ENCODE measurements at places on chromosomes 1 and 21.

DNA sequence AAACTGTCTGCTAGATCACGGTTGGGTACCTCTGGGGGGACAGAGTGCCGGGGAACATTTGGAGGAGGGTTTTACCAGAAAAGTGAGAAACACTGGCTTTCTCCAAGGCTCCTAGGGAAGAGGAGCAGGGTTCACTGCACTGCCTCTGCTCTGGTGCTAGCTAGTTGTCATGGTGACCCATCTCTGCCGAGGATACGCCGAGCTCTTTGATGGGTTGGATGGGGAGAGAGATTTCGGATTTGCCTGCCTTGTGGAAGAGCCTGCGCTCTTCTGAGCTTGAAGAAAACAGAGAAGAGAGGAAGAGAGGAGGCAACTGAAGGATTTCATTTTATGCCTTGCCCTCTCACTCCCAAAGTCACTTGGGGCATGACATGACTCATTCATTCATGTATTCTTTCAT, 92.1 kb downstream of the NAV1 start:
- no peak for DNase-seq

DNA sequence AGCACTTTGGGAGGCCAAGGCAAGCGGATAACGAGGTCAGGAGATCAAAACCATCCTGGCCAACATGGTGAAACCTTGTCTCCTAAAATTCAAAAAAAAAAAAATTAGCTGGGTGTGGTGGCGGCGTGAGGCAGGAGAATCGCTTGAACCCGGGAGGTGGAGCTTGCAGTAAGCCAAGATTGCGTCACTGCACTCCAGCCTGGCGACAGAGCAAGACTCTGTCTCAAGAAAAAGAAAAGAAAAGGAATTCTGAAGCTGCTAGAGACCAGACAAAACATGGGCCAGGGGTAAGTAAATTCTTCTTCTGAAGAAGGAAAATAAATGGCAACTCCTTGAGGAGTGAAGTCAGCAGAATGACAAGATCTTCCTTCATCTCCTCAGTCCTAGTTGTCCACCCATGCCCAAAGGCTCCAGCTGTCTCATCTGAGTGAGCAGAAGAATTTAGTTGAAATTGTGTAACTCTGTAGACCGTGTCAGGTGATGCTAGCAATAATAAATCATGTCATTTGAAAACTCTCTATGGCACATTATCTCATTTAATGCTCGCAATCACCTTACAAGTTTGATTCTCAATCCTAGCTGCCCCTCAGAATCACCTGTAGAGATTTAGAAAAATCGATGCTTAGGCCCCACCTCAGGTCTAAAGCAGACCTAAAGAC, 14.3 kb downstream of the PDZK1 start:
- DNase-seq: no peak

- no peak for DNase-seq
These were observed 108.1 kb downstream of the ATP1B1 start for GRCh38 chr1:169214598-169214997.

DNA sequence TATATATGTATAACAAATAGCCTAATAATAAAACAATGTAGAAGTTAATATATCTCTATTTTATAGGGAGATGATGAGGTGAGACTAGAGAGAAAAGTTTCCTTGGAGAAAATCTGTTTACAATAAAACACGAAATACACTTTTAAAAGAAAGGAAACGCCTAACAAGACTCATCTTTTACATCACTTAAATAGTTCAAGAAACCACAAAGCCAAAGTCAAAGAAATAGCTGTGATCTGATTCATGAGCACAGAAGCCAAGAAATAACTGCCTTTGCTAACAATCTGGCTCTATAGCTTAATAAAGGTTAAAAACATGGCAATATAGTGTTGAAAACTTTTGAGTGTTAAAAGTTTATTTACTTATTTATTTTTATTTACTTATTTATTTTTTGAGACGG, 61.5 kb downstream of the TOR3A start:
- DNase-seq: no peak

DNA sequence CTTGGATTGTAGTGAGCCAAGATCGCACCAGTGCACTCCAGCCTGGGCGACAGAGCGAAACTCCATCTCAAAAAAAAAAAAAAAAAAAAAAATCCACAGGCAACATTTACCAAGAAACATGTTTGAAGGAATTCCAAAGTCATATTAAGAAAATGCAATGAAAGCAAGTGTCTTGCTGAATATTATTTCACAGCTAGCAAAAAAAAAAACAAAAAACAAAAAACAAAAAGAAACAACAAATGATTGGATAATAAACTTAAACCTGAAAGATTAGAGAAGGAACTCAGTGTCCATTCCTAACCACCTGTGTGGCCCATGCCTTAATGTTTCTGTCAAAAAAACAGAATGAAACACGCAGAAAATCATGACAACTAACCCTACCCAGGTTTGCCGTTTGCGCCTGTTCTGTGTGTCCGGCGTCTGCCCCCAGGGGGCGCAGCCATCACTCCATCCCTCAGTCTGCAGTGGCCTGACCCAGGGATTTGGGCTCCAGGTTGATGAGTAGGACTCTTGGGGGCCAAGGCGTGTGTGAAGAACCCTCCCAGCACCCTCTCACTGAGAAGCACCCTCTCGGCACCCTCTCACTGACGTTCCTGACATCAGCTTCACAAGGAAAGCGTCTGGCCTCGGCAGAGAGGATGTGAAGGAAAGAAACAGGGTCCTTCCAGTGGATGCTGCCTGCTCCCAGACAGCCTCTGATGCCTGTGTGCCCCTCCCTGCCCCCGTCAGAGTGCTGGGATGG, 19.2 kb upstream of the PTTG1IP start:
- peak; percentile 59 for DNase-seq

GRCh38 chr1:182610606-182611194, 6.5 kb upstream of the RGS16 start:
- no peak for DNase-seq

DNA sequence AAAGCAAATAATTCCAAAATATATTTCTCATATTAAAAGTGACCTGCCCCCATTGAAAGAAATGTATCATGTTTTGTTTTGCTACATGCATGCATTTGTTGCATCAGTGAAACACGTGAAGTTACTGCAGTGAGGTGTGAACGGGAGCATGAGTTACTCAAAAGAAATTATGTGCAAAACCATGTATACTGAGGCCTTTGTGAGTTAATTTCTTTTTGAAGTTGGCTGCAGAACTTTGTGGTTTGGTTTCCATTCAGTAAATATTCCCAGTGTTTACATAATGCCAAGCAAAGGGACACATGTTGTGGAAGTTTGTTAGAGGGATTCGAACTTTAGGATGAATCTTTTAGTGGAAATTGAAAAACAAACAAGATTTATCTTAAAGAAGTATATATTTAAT, 619.4 kb upstream of the ADAMTS5 start:
- no peak for DNase-seq

GRCh38 chr1:93811326-93812065, 67.5 kb downstream of the DNTTIP2 start:
- no peak for DNase-seq

DNA sequence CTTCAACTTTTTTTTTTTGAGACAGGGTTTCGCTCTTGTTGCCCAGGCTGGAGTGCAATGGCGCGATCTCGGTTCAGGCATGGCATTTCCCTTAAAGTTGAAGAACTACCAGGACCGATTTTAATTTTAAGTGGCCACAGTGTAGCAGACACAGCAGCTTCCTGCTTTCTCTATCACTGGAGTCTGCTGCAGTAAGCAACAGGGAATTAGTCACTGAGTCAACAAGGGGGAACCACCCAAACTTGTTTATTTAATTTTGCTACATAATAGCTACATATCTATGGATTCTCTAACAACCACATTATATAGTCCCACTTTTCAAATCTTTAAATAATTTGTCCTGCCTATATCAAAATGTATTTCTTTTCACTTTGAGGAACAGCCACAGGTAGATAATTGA, 12.5 kb upstream of the TNNI3K start:
- DNase-seq: no peak

GRCh38 chr1:102834688-102835320, 273.5 kb downstream of the COL11A1 start:
- no peak for DNase-seq

- DNase-seq: no peak
These were observed 9.7 kb upstream of the PRDM15 start for GRCh38 chr21:41888749-41889376.

DNA sequence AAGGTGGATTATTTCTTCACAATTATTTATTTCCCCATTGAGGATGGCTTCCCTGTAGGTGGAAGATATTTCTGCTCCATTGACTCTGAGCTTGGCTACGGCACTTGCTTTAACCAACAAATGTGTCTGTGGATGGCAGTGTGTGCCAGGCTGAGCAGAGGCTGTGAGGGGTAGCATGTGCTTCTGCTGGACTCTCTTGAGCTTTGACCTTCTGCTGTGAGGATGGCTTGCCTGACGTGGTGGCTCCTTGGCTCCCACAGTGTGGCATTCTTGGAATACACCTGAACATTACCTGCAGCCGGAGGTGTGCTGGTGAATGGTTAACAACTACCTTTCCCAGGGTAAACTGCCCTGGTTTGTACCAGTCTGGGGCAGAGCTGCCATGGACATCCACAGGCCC, 46.8 kb downstream of the WDR3 start:
- no peak for DNase-seq

DNA sequence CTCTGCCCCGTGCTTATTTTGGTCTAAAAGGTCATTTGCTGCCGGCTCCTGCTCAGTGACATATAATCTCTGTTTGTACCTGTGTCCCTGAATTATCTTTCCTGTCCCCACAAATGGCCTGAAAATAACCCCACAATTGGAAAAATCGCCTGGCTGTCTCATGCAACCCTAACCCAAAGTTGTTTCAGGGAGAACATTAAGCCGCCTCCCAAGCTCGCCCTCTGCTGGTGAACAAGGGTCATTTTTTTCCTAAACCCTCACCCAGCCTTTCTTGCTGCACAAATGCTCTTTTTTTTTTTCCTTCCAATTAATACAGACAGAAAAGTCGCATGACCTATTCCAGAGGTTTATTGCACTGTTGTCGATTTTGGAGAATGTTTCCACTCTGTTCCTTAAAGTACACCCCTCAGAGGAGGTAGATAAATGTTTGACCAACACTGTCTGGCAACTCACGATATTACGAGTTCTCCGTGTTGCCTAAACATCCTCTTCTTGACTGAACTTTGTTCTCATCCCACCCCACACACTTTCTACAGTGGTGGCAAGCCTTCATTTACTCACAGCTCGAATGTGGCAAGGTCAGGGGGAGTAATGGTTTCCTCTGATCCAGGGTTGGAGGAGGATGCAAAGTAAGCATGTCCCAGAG, 148.7 kb downstream of the ZZZ3 start:
- DNase-seq: peak; percentile 88

GRCh38 chr1:14522077-14522925, 76.2 kb upstream of the KAZN start:
- DNase-seq: peak; percentile 64

DNA sequence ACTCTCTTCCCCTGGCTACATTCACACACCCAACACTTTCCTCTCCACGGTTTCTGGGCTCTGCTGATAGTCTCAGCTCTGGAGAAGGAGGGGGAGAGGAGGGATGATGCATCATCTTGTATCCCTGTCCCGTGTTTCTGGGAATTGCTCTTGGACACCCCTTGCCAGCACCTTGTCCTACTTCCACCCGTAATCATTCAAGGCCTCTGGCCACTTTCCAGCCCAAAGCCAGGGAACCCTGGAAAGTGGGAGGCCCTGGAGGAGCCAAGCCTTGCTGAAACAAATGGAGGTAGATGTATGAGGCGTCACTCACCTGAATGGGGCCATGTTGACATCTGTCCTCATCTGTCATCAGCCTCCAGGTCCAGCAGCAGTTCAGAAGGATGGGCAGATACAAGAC, 4.4 kb downstream of the PLEKHO1 start:
- DNase-seq: no peak

GRCh38 chr21:35324372-35325220, 275.5 kb upstream of the RUNX1 start:
- peak; percentile 54 for DNase-seq

- DNase-seq: no peak
These were observed 220.1 kb downstream of the ST6GALNAC3 start for GRCh38 chr1:76294482-76295194.

DNA sequence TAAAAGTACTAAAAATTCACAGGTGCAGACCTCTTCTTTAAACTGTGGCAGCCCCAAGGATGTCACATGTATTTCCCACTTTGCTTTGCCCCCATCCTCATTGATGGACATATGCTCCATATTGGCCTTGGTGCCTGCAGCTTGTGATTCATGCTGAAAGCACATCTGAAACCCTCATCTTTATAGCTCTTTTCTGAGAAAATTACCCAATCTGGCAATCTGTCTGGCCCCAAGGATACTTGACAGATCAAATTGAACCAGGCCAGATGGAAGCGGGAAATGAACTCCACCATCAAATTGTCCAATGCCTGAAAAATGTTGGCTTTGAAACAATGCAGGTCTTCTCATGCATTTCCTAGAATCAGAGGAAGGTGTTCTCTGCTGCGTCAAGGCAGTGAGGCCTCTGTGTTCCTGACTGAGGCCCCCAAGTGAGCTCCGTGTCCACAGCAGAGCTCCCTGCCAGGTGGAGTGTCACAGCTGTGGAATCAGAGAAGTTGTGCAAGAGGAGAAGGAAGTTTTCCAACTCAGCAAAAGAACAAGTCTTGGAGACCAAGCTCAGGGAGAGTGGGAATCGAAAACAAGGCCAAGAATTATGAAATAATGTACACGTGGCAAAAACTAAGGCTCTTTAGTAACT, 323.7 kb downstream of the PLPP3 start:
- peak; percentile 93 for DNase-seq

- no peak for DNase-seq
These were observed 52.1 kb downstream of the OBSCN start for GRCh38 chr1:228259951-228260350.

- DNase-seq: no peak
These were observed 59.4 kb upstream of the LRRC8B start for GRCh38 chr1:89465201-89465600.

- DNase-seq: peak; percentile 63
These were observed 38.6 kb upstream of the GADD45A start for GRCh38 chr1:67646145-67647035.

GRCh38 chr1:205477759-205478247, 22.0 kb upstream of the BLACAT1 start:
- DNase-seq: peak; percentile 85

DNA sequence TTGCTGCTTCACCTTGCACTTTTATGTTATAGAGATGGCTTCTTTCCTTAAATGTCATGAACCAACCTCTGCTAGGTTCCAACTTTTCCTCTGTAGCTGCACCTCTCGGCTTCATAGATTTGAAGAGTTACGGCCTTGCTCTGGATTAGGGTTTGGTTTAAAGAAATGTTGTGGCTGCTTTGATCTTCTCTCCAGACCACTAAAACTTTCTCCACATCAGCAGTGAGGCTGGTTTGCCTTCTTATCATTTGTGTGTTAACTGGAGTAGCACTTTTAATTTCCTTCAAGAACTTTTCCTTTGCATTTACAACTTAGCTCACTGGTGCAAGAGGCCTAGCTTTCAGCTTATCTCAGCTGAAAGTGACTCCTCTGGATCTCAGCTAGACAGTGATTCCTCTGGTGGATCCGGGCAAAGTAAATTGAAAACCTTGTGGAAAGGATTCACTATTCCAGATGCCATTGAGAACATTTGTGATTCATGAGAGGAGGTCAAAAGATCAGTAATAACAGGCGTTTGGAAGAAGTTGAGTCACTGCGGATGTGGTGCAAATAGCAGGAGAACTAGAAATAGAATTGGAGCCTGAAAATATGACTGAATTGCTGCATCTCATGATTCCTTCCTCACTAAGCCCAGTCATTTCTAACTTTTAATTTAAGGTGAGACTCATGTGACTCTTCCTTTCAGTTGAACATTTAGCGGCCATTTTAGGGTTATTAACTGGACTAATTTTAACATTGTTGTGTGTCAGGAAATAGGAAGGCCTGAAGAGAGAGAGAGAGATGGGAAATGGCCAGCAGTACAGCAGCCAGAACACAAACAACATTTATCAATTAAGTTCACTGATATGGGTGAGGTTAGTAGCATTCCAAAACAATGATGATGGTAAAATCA, 16.2 kb upstream of the RGS1 start:
- DNase-seq: no peak

GRCh38 chr1:244304656-244305055, 147.1 kb downstream of the ADSS2 start:
- no peak for DNase-seq
